K562 (cell line): ENCODE measurements at places on chromosomes 12 and 14. TPM values are rescaled to one million over a fixed set of nuclear protein-coding genes. Genes with fewer than 3 reads are reported as not detected.

DNA sequence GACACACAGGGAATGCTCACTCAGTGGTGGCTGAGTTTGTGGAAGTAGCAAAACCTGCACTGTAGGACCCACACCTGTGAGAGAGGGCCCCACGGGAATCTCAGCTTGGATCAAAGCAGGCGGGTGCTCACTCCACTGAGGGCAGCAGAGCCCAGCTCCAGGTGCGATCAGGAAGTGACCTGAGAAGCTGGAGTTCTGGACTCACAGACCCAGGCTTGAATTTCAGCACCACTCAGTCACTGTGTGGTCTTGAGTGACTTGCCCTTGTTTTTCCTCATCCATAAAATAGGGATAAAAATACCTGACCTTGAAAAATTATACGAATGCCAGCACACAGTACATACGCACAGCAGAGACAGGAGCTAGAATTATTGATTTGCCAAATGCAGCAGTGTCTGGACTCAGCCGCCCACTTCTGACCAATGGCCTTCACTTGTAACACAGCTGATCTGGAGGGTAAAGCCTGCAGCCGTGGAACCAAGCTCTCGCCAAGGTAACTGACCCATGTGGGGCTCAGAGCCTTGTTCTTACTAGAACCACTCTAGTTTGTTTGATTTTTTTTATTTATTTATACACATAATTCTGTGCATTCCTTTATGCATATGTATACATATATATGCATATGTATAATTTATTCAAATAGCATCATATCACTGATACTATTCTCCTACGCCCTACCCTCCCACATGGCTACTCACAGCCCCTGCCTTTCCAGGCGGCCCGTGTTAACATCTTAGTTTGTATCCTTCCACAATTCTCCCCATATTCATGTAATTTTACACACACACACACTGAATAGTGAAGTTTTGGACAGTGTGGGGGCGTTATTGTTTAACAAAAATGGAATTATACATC lies 53.9 kb downstream of the DPF3 start:
- no peak overlapping the region for H3K27ac ChIP-seq
- no peak overlapping the region for H3K4me3 ChIP-seq
- no peaks in the 10 kb centered on the region for H3K36me3 ChIP-seq
- no peaks in the 10 kb centered on the region for H3K4me1 ChIP-seq

- no peak overlapping the region for H3K4me3 ChIP-seq
- H3K36me3 ChIP-seq, result no peaks in the 10 kb centered on the region
- H3K4me1 ChIP-seq, result peaks cover 2% of the 10 kb centered on the region; the same call in 2 of the 3 replicates
These were observed 10.6 kb downstream of the CEP128 start for GRCh38 chr14:80930836-80931389.

PTHLH gene
- 0.78 and 0.98 TPM in 2 replicates for total RNA-seq

WDHD1 gene
- total RNA-seq, result 34.1 and 40.5 TPM in 2 replicates
